Activated CD4-positive, alpha-beta T cell treated with anti-CD3 and anti-CD28 coated beads, Interleukin-10, Interleukin-2, amounts not matched to agents 100 ng/mL and 50 ng/mL, durations not matched to agents 16 hours and 8 hours (primary cell): ENCODE measurements at places on chromosomes 12 and 14.
A peak's percentile ranks its signal among the peaks of the same experiment; 100 is the strongest.

DNA sequence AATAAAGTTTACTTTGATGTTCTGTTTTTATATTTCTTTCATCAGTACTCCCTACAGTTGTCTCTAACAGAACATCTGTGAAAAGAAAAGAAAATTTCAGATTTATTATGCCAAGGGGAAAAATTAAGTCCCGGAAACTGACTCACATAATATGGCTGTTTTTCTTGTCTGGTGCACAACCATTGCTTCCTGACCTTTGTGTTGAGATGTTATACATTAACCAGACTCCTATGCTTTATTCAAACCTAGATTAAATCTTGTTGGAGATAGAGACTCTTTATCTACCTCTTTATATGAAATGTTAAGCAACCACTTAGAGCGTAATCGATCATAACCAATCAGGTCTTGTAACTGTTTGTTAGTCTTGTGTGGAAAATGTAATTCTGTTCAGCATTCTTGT is 37.6 kb upstream of the BICD1 start:
- DNase-seq: no peak

DNA sequence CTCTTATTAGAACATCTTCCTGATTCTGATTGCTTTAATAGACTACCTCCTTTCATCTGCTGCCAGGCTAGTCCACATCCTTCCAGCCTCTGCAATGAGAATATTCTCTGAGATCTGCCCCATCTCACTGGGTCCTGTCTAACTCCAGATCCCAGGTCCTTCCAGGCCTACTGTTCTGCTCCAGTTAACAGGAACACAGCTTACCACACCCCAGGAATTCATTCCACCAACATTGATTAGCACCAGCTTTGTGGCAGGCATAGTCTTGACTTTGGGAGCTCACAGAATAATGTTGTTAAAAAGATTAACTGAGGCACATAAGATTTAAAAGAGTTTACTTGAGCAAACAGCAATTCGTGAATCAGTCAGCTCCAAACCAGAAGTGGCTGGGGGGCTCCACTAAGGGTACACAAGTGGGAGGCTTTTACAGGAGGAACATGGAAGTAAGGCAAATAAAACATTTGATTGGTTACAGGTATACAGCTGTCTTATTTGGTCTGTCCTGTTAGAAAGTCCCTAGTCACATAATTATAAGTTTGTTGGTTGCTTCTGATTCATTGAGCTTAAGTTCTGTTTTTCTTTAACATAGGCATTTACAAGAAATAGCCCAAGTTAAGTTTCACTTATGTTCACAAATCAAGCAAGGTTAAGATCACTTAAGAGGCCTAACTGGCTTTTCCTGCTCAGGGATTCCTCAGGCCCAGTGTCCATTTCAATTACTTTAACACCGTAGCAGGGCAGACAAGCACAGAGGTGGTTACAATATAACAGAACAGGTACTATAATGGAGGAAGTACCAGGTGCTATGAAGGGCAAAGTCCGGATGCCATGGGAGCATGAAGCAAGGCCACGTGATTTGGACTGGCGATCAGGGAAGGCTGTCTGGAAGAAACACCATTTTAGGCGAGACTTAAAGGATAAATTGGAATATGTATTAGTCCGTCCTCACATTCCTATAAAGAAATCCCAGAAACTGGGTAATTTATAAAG is 12.2 kb upstream of the MYH7 start:
- no peak for DNase-seq

- no peak for DNase-seq
Measured at GRCh38 chr12:79873201-79873600, 61.7 kb downstream of the PPP1R12A start.

- DNase-seq: no peak
Measured at GRCh38 chr12:15701631-15702156, 87.5 kb downstream of the EPS8 start.

DNA sequence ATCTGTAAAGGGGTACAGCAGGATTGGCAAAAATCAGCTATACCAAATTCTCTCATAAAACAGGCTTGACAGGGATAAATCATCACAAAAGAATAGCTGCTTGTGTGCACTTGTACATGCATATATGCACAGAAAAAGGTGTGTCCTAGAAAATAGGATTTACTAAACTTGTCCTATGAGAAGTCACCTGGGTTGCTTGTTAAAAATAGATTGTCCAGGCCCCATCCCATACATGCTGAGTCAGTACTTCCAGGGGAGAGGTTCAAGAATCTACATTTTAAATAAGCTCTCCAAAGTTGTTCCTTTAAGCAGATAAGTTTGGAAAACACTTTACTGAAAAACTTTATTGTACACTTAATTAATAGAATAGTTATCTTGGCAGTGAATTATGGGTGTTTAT is 123.1 kb downstream of the ANO6 start:
- no peak for DNase-seq

- no peak for DNase-seq
Measured at GRCh38 chr12:103020839-103021238, 63.4 kb downstream of the ASCL1 start.

GRCh38 chr14:54669721-54670561 is 103.0 kb downstream of the SAMD4A start:
- peak; percentile 89 for DNase-seq

DNA sequence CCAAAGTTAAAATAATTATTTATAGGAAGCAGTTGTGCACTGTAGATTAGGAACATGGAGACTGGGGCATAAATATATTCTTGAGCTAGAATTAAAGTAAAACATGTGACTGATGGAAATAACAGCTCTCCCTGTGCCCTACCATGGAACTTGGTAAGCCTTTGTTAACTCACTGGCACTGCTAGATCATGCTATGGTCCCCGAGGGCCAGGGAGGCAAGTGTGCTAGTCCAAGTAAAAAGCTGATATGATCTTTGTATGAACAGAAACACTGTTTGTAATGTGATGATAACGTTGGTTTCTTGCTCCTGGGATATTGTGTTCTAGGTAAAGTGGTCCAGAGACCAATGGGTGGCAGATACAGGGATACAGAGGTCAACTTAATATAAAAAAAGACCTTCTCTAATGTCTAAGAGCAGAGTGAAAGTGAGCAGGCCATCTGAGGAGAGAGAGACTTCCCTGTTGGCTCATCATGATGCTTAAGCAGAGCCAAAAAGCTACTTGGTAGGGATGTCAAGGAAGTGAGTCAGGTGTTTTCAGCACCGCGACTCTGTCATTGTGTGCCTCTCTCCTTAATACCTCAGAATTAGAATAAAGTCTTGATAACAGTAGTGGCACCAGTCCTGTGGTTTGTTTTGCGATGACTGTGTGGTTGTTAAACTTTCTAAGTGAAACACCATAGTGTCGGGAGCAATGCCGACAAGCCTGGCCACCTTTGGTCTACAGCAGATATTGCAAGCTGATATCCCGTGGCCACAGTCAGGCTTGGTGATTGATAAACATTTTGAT is 27.6 kb downstream of the BICD1 start:
- DNase-seq: peak; percentile 90

GRCh38 chr12:58233886-58234285 is 292.5 kb downstream of the ATP23 start:
- DNase-seq: no peak

DNA sequence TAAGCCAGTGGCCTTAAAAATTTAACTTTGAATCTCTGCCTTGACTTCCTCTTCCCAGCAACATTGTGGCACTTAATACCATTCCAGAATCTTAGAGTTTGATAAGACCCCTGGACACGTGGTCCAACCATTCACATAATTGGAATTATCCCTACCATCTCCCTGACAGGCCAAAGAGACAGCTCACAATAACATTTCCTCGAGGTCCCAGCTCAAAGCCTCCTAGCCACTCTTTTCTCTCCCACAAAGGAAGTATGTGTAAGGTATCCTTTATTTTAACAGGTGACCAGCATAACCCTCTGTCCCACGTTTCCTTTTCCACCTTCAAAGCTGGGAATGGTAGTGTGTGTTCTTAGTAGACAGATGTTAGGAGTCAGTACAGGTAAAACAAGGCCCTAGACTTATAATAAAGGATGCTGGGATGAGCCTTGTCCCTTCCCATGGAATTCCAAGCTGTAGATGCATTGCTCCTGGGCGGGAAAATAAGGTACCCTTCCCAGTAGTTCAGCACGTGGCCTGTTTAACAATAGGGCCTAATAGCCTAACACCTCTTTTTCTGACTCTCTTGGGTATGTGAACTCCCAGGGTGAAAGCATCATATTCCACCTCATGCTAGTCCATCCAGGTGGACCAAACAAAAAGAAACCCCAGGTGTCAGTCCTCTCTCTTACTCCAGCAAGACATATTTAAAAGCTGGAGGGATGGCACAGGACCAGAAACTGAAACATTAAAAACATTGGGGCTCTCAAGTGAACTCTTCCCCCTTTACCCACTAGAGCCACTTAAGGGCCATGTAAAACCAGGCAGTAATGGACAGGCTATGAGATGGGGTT is 37.5 kb upstream of the COL2A1 start:
- DNase-seq: no peak

- no peak for DNase-seq
Measured at GRCh38 chr12:77421152-77421551, 355.8 kb upstream of the E2F7 start.

DNA sequence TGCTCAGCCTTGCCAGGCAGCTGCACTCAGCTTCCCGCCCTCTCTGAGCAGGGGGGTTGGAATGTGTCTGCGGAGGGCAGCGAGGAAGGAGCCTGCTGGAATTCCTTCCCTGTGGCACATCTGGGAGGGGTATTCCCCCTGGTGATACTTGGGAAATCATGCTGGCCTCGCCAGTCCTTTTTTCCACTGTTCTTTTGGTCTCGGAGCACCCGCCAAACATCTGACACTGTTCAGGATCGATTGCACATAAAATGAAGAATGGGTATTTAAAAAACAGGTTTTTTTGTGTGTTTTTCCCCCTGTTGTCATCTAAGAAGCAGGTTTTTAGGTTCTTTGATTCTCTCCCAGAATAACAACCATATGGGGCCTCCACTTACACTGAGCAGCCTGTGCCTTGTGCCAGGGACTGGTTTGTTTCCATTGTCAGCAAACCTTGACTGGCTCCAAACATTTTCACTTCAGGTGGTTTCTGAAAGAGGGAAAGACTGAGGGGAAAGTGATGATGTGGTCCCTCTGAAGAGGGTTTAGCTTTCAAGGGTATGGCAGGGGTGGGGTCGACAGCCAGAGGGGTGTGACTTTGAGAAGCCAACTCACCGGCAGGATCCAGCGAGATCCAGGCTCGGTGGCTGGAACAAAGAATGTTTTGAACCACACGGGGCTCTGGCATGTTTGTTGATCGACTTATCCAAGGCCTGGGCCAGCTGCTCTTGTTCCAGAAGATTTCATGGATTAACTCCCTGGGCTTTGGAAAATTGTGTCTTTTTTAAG is 215.1 kb downstream of the CACNA1C start:
- no peak for DNase-seq

GRCh38 chr12:43282106-43282505 is 269.9 kb downstream of the ADAMTS20 start:
- DNase-seq: no peak
